Bone marrow (tissue), 2 donors: ENCODE measurements at places on chromosomes 3 and 15.

GRCh38 chr15:38242055-38242454 lies 10.6 kb upstream of the SPRED1 start:
- no peak for DNase-seq

GRCh38 chr3:23653647-23654525 lies 151.9 kb upstream of the UBE2E1 start:
- no peak for DNase-seq

DNA sequence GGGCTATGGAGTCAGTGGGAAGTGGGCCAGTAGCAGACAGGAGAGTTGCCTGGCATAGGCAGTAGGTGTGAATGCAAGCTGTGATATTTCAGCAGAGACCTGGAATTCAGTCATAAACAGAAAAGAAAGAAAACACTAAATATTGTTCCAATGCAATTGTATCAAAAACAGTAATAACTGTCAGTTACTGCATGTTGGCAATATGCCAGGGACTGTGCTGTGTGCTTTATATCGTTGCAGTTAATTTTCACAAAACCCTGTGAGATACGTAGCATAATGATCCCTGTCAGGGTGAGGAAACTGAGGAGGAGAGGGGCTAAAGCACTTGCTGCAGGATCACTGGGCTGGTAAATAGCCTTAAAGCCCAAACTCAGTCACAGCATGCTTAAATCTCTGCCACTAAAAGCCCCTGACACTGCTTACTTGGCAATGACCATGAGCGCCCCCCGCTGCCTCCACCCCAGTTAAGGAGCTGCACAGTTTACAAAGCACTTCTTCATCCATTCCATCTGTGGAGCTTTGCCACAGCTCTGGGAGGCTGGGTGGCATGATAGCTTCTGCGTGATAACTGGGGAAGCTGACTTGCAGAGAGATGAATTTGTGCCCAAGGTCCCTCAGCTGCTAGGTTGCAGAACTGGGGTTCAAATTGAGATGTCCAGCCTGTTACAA lies 3.9 kb downstream of the SLC6A1 start:
- DNase-seq, result no peak

DNA sequence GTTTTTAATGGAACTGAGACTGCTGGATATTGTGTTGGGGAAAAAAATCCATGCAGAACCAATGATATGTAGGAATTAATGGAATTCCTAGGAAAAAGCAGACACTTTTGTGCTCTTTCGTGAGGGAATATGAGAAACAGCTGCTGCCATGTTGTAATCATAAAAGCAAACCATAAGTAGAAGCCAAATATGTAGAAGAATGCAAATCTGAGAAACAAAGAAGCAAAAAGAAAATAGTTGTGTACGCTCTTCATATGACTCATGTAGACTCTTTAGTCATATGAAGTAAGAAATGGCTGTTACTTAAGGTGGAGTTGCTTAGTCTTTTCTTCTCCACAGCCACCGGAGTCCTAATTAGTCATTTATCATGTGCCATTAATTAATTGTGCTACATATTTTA lies 298.6 kb upstream of the ZNF717 start:
- DNase-seq, result no peak

- no peak for DNase-seq
Observed at GRCh38 chr3:64039981-64040733, 16.9 kb upstream of the PSMD6 start.

- no peak for DNase-seq
Observed at GRCh38 chr3:17367171-17367570, 375.3 kb downstream of the TBC1D5 start.

DNA sequence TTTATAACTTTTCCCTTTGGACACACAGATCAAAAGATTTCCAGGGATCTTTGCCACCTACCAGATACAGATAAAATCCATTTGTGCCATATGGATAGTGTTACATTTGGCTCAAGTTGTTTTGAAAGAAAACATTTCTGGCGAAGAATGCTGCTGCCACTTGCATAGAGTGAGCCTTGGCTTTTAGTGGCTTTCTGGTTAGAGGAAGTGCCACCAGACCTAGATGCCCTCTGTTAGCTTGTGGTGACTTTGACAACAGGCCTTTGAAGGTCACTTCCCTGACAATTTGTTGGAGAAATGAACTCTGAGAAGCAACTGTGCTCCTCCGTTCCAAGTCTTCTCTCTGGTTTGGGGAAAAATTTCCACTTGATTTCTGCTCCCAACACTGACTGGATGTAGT lies 158.0 kb downstream of the CHST2 start:
- DNase-seq, result no peak

DNA sequence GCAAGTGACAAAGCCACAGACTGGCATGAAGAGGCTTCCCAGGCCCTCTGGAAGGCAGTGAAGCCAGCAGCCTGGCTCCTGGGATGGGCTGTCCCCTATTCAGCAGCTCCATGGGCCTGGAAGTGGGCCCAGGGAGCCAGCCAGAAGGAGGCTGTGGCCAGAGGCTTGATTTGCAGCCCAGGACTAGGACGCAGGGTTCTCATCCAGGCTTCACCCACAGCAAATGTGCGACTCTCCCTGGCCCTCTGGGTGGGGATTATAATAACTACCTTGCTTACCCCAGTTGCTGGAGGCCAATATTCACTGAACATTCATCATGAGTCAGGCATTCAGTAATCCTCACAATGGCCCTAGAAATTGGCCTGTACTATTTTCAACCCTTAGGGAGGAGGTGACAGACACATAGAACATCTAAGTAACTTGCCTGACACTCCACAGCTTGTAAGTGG lies 24.6 kb upstream of the SRP14 start:
- DNase-seq, result no peak

GRCh38 chr3:28022916-28023315 lies 218.5 kb upstream of the CMC1 start:
- no peak for DNase-seq

DNA sequence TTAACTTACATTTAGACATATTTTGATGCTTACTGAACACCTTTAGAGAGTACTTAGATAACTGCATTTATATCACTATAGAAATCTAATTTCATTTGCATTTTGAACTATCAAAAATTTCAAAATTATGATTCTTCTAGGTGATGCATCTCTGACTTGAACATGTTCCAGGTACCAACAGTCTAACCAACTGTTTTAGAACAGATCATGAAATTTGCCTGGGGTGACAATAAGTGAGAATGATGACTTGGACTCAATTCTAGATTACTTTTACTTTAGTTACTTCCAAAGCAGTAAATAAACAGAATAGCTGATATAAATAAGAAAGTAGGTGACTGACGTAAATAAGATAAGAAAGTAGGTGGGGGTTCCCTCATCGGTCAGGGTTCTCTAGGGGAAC lies 307.8 kb downstream of the BCHE start:
- no peak for DNase-seq

DNA sequence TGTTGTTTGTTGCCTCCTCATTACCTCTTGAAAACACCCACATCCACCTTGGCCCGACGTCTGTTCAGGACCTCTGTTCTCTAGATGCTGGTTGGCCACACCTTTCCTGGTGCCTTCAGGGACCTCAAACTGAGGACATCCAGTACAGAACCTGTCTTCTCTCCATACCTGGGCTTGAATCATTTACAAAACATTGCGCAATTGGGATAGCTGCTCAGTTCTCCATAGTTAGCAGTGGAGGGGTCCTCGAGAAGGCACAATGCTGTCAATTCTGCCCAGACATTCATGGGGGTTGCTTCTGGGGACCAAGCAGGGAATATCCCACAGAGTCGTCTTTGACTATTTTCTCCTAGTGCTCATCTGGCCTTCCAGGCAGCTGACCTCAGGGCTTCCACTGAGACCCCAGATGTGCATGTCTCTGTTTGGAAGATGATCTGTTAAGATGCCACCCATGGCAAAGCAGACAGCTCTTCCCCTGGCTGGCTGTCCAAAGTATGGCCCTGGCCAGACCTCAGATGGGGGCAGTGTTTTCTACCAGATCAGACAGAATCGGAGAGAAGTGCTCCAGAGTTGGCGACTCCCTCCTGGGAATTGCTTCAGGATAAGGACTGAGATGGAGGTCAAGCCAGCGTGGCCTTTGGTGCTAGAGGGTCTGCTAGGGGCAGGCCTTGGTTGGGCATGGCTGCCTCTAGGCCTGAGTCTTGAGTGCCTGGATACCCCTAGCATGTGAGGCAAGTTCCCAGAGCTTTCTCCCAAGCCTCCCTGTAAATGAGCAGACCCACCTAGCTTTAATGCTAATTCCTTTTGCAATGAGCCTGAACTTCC lies 46.1 kb downstream of the CHCHD6 start:
- DNase-seq, result no peak

DNA sequence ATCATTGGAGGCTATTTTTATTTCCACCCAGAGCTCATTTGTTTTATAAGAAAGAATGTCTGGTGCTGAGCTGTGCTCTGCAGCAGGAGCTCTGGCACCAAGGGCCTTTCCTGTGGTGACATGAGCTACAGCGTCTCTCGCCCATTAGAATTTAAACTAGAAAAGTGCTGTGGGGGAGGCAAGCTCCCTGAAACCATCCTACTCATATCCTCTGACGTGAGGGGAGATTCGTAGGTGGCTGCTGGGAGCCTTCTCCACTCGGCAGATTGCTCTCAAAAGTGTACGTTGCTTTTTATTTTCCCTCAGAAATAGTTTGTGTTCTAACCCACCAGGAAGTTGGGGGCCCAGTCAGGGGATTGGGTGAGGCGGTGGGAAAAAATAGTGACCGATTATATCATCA lies 76.3 kb upstream of the ARHGEF3 start:
- DNase-seq, result peak; percentile 71

DNA sequence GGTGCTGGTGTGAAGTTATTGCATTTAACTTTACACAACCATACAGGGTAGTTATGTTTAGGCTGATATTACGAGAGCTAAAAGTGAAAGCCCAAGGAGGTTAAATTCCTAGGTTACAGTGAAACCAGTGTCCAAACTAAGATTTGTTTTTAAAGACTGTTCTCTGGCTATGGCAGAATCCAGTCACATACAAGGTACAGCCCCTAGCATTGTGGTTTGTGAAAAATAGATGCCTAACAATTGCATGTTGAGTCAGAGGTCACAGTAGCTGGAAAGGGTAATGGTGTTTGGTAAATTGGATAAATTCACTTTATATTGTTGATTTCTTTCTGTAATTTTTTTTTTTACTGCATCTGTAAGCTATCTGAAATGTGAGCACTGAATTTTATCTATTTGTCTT lies 614.6 kb upstream of the TBL1XR1 start:
- DNase-seq, result no peak

GRCh38 chr3:171704814-171705213 lies 105.5 kb downstream of the PLD1 start:
- DNase-seq, result no peak

GRCh38 chr3:161673866-161674265 lies 177.3 kb downstream of the OTOL1 start:
- DNase-seq, result no peak

GRCh38 chr3:53749448-53749847 lies 96.8 kb downstream of the CHDH start:
- DNase-seq, result no peak

DNA sequence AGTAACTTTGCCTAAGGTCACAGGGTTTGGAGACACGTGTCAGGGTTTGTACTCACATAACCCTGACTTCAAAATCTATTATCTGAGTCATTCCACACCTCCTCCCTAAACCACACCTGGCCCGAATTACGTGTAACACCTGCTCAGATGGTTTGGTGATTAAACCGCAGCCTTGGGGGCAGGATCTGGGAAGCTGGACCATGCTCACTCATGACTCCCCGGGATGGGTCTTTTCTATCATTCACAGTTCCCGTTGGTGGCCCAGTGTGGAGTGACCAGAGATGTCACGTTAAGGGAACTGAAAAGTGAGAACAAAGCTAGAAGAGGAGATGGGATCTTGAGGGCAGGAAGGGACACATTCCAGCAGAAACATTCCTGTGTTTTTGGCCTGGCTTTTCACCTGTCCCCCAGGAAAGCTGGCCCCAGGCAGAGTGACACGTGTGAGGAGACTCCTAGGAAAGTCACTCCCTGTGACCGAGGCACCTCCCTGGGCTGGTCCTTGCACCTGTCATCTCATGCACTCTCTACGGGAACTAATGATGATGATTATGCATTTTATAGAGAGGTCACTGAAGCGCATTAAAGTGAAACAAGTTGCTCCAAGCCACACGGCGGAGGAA lies 75.4 kb upstream of the POMGNT2 start:
- no peak for DNase-seq

GRCh38 chr3:54965746-54966145 lies 37.9 kb upstream of the LRTM1 start:
- DNase-seq, result no peak

DNA sequence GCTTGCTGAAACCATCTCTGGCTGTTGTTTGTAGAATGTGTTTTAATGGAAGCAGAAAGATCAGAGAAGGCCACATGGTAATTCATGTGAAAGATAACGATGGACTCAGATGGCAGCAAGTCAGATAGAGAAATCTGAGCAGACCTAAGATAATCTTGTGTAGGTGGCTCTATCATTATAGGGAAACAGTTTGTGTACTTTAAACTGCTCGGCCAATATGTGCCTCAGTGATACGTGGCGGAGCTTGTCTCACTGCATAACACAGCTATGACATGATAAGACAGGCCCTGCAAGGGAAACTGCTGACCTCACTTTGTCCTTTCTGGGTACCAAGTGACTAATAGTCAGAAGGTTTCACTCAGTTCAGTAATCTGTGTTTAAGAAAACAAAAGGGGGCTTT lies 51.0 kb downstream of the MME start:
- DNase-seq, result no peak

DNA sequence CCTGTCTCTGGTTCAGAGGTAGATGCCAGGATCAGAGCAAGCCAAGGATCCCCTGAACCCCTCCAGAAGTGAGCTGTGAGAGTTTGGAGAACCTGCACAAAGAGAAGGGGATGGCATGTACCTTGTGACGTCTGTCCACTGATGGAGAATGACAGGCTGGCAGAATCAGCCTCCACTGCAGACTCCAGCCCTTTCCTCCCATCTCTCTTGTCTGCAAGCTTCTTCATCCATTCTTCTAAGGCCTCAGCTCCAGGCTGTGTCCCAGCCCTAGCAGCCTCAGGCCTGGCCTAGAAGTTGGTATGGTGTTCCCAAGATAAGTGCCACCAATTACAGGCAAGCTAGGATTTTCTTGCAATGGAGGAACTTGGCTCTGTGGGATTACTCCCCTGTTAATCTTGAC lies 8.6 kb downstream of the GALNT15 start:
- no peak for DNase-seq

GRCh38 chr3:22977650-22978289 lies 225.4 kb upstream of the UBE2E2 start:
- DNase-seq, result no peak

GRCh38 chr3:54349231-54349652 lies 226.9 kb downstream of the CACNA2D3 start:
- DNase-seq, result no peak

DNA sequence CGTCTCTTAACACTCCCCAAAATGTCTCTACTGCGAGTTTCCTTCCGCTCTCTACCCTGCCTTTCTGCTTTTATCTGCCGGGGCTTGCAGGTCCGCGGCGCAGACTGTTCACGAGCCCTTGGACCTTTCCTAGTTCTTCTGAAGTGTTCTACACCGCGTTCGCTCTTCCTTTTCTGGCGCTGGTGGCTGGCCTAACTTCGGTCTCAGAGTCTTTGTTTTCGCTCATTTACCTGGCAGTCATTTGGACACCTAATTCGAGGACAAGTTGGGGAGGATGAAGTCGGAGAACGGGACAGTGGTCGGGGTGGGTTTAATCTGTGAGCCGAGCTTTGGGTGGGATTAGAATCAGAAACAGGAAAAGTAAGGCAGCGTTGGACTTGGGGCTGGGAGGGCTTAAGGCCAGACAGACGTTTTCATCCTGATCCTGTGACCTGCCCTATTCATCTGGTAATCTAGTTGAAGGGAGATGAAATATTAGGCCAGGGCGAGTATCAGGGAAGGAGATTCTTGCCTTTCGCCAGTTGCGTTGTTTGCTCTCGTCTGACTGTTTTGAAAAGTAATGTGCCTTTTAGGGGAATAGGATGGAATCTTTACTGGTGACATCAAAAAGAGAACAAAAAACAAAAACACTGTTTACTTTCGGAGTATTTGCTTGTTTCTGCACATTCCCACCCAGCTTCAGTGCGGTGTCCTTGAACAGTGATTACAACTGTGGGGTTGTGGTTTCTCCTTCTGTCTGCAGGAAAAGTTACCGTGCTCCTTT lies 1.8 kb downstream of the DIPK2A start:
- no peak for DNase-seq
